Brain (organoid and tissue), 16 donors: ENCODE measurements at places on chromosomes 6 and 20. TPM values are rescaled to one million over a fixed set of nuclear protein-coding genes. Genes with fewer than 3 reads are reported as not detected.
A peak's percentile ranks its signal among the peaks of the same experiment; 100 is the strongest.

Gene ZNF391
- polyA plus RNA-seq: 3.2 TPM

Gene GGTLC1
- not detected for polyA plus RNA-seq

Gene VSTM2L
- polyA plus RNA-seq: 46.5 TPM

- DNase-seq: peak; percentile 83
Observed at GRCh38 chr20:12875510-12875909, 133.3 kb upstream of the SPTLC3 start.

Gene GLP1R
- polyA plus RNA-seq: 12.7 TPM

DNA sequence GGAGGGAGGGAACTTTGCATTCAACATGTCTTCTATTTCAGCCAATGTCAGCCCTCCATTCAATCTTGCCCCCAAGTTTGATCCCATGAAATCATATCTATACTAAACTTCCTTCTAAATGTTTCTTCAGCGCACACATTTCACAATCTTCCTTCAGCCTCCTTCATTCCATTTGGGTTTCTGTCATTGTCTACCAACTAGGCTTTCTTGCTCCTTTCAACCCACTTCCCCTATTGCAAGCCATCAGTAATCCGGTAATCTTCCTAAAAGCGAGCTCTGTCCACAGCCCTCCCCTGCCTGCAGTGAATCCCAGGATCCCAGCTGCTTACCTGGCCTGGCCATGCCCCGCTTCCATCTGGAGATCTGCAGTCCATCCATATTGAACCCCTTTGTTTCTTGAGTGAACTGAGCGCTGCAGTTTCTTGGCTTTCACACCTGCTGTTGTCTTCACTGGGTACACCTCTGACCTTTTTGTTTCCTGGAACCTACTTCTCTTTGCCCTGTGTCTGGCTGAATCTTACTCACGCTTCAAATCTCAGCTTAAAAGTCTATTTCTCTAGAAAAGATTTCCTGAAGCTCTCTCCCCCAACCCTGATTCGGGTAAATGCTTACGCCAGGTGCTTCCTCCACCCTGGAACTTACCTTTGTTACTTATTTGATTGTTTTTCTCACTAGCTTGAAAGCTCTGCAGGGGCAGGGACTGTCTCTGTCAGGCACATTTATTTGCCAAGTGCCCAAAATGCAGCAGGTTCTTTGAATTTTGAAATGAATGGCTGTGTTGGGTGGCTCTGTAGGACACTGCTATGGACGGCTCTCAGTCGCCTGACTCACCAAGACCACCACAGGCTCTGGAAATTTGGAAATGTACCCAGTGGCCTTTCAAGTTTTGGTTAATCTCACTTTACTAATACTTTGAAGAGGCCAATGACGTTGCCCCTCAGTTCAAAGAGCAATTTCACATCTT, 50.3 kb downstream of the ADTRP start:
- no peak for DNase-seq

DNA sequence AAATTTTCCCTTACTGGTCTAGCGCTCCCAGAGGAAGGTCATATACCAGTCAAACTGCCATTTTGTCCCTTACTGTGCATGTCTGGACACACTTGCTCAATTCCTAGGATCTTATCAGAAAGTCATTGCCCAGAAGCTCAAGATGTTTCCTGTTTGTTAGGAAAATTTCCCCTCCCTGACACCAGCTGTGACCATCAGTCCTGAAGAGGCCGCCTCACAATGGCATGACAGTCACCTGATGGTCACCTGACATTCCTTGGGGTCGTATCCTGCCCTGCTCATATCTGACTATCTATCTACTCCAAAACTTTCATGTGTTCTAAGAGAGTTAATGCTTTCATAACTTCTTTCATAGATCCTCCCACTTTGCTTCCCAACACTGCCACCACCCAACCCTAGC, 219.9 kb downstream of the OTOR start:
- DNase-seq: no peak

DNA sequence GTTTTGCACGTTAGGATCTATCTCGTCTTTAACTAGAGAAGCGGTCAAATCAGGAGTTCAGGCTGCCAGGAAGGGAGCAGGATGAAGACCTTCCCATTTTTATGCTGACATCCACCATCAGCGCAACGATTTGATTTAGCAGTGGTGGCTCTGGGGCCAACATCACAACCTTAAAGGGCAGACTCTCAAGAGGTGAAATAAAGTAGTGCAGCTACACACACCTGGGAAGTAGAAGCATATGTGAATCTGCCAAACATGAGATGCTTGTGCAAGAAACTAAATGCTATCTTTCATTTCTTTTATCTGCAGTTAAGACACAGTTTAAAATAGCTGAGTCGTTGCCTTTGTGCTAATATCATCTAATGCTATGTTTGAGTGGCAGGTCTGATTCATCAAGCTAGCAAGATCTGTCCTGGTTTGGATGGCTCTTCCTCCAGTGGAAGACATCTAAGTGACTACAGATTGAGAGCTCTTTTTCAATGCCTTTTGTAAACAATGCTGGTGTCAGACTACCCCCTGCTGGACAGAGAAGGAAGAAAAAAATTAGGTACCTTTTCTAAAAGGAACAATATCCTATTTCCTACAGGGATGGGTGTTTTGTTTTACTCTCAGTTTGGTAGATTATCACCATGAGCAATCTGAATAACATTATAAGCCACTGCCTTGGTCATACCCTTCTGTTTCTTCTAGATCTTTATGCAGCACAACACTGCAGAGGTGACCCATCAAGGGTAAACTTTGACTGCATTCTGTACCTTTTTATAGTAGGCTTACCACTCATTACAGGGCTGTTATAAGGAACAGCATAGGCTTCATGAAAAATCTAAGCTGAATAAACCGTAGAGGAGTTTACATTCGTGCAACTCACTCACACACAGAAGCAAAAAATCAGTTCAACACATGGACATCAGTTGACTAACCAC, 171.6 kb upstream of the FBXL4 start:
- peak; percentile 79 for DNase-seq

- DNase-seq: no peak
Observed at GRCh38 chr6:112634376-112634775, 287.2 kb downstream of the RFPL4B start.

GRCh38 chr6:85456782-85457181, 6.9 kb downstream of the NT5E start:
- no peak for DNase-seq

DNA sequence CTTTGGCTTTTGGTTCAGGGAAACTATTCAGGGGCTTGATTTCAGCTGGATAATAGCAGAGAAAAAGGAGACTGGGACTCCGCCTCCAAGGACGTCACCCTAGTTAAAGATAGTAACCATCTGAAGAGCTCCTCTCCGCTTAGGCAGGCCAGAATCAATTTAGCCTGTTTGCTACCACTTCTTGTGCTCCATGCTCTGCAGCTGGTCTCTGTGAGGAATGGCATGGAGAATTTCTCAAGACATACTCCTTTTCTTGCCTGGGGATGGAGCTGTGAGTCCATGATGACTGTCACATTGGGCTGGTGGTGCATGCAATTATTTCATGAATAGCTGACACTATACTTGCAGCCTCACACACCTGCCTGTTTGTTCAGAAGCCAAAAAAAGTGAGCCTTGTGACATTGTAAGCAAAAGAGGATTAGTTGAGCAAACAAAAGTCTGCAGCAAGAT, 61.4 kb downstream of the TXLNB start:
- DNase-seq: peak; percentile 14

- no peak for DNase-seq
Observed at GRCh38 chr6:45293306-45293705, 34.8 kb upstream of the RUNX2 start.

DNA sequence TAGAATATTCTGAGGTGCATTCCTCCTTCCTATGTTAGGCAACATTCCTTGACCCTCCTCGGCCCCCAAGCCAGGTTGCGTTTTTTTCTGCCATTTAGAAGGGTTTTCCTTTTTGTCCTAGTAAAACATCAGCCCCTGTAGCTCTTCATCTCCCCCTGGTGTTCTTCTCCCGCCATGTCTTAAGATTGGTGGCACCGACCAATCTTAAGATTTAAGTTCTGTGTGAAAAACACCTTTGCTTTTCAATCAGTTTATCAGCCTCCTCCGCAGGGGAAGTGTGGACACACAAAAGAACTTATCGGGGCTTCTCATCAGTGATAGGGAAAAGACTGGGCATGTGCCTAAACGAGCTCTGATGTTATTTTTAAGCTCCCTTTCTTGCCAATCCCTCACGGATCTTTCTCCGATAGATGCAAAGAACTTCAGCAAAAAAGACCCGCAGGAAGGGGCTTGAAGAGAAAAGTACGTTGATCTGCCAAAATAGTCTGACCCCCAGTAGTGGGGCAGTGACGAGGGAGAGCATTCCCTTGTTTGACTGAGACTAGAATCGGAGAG, 719 bp upstream of the EDN1 start:
- peak; percentile 63 for DNase-seq

GRCh38 chr20:1841554-1842140, 53.6 kb upstream of the SIRPA start:
- no peak for DNase-seq

GRCh38 chr6:27839626-27840475, 72.3 kb downstream of the OR2B2 start:
- DNase-seq: peak; percentile 56

GRCh38 chr20:47389867-47390347, 33.4 kb upstream of the ZMYND8 start:
- DNase-seq: no peak

Gene ENPP1
- 0.36 TPM for polyA plus RNA-seq

Gene LAMA2
- 2.5 TPM for polyA plus RNA-seq

Gene TOX2
- 39.5 TPM for polyA plus RNA-seq

DNA sequence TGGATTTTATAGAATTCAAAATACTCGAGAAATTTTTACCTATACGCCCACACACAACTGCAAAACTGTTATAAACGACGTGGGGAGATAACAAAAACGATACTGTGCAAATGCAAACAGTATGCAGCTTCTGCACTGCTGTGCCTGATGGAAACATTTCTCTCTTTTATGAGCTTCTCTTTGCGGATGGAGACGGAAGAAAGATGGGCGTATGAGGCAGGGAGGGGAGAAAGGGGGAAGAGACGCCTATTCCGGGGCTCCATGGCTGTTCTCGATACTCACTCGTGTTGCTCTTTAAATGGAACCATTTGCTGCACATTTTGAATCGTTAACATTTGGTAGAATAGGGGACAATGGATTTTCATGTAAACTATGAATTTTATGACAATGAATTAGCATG, 69.1 kb upstream of the EXOC2 start:
- no peak for DNase-seq

Gene RBM24
- 16.6 TPM for polyA plus RNA-seq

- DNase-seq: no peak
Observed at GRCh38 chr6:85496009-85496579, 46.2 kb downstream of the NT5E start.

DNA sequence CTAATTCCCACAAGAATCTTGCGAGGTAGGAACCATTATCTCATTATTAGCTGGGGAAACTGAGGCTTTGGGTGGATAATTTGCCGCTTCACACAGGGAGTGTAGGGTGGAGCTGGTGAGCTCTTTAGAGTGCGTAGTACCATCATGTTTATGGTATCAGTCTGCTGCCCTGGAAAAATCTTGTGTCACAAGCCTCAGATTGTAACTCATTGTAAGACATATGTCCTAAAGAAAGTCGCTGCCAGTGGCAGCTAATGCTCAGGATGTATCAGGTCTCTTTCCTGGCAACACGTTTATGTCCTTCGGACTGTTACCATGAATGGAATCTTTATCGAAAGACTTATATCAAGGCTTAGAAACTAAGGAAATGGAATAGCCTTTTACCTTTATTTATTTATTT, 1.9 kb downstream of the ZFAND3 start:
- DNase-seq: no peak

DNA sequence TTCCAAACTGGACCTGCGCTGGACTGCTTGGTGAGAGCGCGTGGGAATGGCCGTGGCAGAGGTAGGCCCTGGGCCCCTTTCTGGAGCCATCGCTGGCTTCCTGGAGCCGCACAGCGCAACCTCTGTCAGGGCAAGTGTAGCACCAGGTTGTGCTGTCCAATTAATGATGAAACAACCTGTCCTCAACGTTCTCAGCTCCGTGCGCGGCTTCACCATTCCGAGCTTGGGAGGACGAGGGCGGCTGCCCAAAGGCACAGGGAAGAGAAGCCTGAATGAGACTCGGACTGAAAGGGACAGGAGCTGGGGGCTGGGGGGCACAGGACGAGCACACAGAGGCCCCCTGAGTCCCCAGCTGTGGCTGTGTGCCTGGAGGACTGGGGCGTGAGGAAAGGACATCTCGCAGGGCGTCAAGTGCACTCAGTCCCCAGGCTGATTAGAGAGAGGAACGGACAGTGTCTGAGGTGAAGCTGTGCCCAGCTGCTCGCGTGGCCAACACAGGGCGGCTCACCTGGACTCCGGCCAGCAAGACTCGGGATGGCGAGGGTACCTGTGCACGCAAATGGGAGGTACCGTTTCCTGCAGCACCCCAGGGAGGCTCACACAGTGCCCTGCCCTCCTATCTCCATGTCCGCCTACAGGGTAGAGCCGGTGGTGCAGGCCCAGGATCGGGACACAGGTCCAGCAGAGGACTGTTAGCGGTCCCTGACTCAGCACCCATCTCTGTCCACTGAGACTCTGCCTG, 403.3 kb downstream of the TAF4 start:
- DNase-seq: no peak

DNA sequence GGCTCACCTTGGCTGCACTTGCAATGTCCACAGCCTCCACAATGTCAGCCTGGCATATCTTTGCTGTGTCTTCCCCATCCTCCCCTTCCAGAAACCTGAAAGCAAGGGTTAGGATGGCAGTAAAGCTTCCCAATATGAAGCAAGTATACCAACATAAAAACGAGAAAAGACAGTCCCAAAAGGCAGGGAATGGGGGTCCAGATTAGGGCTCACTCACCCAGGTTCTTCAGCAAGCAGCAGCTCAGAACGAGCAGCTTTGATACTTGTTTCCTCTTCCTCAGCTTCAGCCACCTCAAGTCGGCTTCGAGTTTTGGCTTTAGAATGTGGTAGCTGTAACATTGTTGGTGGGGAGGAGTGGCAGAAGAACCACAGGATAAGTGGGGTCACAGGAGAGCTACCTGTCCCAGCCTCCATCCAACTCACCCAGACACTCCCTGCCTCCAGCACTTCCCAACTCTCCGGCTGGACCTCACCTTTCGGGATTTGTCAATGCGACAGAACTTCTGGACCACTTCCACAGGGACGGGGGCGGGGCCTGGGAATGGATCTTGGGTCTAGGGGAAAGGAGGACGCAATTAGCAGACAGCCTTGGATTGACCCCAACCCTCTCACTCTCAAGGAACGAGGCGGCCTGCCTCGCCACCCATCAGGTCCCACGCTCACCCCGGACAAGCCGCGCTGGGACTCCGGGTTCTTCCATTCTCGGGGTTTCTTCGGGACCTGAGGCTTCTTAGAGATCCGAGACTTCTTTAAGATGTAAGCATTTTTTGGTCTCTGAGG, 708 bp downstream of the WDR46 start:
- DNase-seq: no peak

- DNase-seq: no peak
Observed at GRCh38 chr20:42775866-42776265, 413.8 kb downstream of the PTPRT start.

GRCh38 chr6:79783670-79784394, 152.7 kb downstream of the SH3BGRL2 start:
- peak; percentile 76 for DNase-seq

GRCh38 chr6:24439858-24440539, 37.3 kb downstream of the MRS2 start:
- DNase-seq: no peak
